Sigmoid colon (tissue), 7 donors: ENCODE measurements at places on chromosomes 4 and X.

DNA sequence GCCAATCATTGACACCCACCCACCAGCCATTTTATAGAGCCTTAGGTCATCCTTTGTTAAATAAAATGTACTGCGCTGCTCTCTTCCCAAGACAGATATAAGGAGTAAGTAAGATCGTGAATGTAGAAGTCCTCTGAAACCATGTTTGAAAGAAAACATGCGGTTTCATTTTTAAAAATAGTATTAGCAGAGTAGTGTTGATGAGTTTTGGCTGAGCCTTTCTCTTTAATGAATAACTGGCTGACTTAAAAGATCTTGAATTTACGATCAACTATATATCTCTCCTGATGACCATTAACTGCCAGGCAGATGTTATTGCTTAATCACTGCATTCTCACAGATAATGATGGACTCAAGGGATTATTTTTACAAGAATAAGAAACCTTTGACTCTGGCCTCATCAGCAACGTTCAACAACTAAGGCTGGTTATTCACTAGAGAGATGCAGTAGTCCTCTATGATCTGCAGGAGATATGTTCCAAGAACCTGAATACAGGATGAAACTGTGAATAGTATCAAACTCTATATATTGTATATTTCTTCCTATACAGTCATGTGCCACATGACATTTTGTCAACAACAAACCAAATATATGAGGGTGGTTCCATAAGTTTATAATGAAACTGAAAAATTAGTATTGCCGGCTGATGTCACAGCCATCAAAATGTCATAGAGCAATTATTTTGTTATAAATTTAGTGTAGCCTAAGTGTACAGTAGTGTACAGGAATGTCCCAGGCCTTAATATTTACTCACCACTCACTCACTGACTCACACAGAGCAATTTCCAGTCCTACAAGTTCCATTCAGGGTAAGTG lies 80.8 kb downstream of the FAM13A start:
- DNase-seq = no peak
- H3K4me3 ChIP-seq = no peak overlapping the region
- H3K27ac ChIP-seq = no peak overlapping the region
- H3K36me3 ChIP-seq = no peaks in the 10 kb centered on the region
- peaks cover 8% of the 10 kb centered on the region for H3K4me1 ChIP-seq

DNA sequence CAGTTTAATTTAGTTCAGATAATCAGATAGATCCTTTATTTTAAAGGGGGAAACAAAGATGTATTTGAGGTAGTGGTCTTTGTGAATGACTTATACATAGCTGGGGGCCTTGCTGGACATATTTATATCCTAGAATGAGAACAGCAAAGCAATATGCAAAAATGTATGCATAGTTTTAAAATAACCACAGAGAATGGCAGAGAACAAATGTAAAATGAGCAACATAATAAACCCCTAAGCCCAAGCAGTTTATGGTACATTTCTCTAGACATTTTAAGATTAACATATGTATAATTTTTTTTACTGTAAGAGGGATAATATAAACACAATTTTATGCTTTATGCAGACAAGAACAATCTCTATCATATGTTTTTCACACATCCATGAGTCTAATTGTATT lies 434.2 kb upstream of the SMIM31 start:
- H3K27me3 ChIP-seq = no peaks in the 10 kb centered on the region
- H3K4me3 ChIP-seq = no peak overlapping the region

DNA sequence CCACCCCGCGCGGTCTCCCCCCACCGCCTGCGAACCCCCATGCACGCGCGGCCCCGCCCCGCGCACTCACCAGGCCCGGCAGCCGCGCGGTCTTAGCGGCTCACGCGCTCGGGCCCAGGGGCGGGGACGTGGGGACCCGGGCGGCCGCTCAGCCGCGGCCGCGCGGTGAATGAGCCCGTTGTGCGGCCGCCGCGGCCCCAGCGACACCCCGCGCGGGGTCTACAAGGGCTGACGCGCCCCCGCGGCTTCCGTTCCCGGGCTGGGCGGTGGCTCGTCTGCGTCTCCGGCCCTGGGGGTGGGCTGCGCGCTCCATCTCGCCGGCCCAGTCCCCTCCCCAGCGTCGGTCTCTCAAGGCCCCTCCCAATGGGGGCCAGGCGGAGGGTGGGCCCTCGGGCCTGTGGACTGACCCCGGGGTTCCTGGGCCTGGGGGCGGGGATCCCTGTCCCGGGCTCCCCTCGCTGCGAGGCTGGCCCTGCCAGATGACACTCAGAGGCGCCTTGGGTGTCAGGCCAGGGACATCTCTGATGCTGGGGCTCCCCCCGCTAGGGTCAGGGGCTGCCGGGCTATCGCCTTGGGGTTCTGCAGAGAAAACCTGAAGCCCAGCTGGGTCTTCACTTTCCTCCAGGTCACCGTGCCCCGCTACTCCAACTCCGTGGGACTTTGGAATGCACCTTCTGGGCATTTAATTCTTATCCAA lies 4.3 kb upstream of the SLC26A1 start:
- peaks cover 20% of the 10 kb centered on the region for H3K4me1 ChIP-seq
- no peak overlapping the region for H3K27ac ChIP-seq
- peak overlapping the region; percentile 44 for H3K4me3 ChIP-seq
- no peak for DNase-seq
- H3K27me3 ChIP-seq = peaks cover 65% of the 10 kb centered on the region

DNA sequence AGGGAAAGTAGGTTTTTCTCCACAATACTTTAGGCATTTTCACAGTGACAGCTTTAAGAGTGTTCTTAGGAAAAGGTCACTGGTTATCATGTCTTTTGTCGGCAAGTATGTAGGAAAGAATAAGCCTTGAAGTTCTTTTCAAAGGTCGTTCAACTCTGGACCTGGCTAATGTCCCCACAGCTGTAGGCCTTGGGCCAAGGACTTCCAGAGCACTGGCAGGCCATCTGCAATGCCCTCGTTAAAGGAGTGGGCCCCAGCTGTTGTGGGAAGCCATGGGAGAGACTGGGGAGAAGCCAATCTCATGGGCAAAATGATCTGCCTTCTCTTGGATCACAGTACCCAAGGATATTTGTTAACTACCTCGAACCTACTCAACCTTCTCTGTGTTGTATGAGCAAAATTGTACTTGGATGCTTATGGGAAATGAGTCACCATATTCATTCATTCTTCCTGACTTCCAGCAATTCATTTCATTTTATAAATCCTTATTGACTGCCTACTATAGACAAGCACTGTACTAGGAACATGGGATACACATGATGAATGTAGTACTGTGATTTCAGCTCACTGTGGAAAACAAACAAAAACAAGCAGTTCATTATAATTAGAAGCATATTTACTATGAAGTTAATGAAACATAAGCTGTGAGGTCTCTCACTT lies 141.1 kb upstream of the KIT start:
- H3K36me3 ChIP-seq = no peaks in the 10 kb centered on the region
- H3K4me1 ChIP-seq = peaks cover 6% of the 10 kb centered on the region
- no peak overlapping the region for H3K27ac ChIP-seq
- no peak for DNase-seq

DNA sequence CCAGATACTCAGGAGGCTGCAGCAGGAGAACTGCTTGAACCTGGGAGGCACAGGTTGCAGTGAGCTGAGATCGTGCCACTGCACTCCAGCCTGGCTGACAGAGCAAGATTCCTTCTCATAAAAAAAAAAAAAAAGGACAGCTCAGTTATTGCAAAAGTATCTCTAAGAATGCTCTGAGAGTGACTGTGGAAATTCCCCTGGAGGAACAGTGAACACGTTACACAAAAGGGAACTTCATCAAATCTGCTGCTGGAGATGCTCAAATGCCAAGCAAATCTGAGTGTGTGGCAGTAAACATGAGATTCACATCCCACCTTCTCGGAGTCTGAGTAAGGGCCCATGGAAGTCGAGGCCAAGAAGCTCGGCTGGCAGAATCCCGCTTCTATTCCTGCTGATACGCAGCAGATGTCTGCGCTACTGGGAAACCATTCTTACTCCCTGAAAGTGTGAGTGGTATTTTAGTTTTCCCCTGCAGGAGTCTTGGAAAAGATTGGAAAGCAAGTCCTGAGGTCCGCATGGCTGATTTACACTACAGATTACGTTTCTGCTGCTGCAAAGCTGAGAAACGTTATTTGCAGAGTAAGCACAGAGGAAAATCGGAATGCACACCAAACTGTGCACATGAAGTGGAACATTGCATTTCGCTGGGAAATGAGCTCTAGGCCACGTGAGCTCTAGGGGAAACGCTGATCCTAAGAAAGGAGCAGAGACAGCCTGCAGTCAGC lies 162.9 kb downstream of the NSUN7 start:
- peaks cover 25% of the 10 kb centered on the region for H3K4me1 ChIP-seq
- no peaks in the 10 kb centered on the region for H3K36me3 ChIP-seq
- no peak for DNase-seq
- no peak overlapping the region for H3K4me3 ChIP-seq
